AG08396 (cell line): ENCODE measurements at places on chromosomes 12 and 14.

- peak; percentile 51 for DNase-seq
These were observed 45.4 kb downstream of the DCAF5 start for GRCh38 chr14:69107407-69108003.

DNA sequence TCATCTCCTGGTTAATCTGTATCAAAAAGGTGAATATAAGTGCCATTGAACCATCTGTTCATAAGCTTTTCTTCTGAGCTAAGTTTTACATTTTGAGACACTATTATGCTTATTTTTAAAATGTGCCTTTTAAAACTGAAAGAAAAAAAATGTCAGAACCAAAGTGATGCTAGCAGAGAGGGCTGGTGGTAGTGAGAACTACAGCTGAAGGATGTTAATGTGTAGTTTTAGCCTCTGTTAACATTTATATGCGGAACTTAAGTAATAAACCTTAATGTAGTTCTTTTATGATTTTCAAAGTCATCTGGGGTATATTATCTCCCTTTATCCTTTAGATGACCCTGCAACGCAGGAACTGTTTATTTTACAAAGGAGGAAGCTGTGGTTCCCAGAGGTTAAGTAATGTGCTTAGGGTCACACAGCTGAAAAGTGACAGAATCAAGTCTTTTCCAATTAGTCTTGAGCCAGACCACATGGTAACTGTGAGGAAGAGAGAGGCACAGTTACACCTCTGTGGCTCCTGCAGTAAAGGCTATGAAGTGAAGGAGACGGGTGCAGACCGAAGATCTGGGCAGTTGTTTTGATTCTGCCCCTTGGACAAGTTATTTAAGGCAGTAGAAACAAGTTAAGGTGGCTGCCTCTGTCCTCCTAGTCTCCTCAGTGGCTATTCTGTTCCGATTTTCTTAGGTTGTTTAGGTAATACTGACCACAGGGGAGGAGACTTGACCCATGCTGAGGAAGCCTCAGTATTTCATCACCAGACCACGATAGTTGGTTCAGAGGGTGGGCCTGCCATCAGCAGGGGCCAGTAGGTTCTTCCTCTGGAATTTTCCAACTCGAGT is 23.9 kb downstream of the GNG2 start:
- DNase-seq = no peak

DNA sequence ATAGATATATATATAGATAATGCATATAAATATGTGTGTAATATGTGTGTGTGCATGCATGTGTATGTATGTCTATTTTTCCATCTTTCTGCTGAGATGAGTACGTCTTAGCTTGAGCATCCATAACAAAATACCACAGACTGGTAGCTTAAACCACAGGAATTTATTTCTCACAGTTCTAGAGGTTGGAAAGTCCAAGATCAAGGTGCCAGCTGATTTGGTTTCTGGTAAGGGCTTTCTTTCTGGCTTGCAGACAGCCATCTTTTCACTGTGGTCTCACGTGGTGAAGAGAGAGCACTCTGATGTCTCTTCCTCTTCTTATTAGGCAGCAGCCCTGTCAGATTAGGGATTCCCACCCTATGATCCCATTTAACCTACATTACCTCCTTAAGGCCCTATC is 47.3 kb downstream of the ACSM4 start:
- DNase-seq = no peak

DNA sequence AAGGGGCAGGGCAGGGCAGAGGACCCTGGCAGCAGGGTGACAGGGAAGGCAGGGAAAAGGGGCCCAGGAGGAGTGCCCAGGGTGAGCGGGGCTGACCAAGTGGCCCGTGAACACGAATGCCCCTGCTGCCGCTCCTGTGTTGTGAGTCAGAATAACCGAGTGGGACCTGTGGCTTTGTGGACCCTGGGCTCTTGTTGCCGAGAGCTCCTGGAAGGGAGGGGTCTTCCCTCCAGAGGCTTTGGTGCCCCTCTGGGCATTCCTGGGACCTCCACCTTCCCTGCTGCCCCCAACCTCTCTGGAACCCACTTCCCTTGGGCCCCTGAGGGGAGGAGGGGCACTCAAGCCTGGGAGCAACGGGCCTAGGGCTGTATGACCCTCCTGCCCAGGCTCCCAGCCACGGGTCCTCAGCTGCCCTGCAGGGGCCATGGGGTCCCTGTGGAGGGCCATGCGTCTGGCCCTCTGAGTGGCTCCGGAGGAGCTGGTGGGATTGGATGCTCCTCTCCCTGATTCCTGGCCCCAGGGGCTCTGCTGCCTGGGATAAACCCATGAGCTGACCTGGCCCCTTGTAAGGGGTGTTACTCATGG is 319.4 kb downstream of the TMEM121 start:
- no peak for DNase-seq

DNA sequence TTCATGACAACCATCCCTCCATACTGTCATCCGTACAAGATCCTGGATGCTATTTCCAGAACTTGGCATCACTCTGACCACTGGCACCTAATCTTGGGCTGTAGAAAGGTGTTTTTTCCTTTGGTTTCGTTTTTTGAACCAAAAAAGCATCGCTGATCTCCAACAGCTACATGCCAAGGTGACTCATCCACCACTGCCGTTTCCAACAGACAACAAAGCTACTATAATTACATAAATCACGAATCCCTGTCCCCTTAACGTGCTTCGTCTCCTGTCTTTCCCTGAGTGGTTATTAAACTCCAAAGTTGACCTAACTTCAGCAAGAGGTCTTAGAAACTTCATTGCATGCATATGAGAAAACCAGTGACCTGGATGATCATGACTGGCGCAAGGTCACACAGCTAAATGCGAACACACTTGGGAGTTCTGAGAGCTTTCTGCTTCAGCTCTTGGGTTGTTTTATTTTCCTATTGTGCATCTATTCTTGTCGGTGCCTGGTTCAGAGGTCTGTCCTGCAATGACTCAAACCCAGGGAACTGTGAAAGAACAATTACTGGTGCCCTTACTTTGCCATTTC is 99.9 kb downstream of the PPM1H start:
- peak; percentile 27 for DNase-seq

DNA sequence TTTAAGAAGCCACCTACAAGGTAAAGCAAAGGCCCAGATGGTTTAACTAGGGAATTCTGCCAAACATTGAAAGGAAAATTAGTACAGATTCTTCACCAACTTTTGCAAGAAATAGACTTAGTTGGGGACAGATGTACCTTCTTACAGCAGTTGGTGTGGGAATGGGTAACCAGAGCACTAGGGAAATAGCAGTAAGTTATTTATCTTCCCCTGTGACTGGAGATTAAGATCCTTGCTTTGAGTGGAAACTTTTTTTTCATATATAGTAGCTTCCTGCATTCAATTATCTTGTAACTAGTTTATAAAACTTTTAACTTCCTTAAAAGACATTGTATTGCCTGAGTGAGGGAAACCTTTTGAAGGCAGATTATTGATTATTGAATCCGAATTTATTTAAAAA is 44.2 kb downstream of the ARID2 start:
- no peak for DNase-seq

- no peak for DNase-seq
These were observed 8.4 kb upstream of the PIANP start for GRCh38 chr12:6708960-6709394.

GRCh38 chr14:103558071-103558882 is 4.2 kb downstream of the BAG5 start:
- peak; percentile 72 for DNase-seq

DNA sequence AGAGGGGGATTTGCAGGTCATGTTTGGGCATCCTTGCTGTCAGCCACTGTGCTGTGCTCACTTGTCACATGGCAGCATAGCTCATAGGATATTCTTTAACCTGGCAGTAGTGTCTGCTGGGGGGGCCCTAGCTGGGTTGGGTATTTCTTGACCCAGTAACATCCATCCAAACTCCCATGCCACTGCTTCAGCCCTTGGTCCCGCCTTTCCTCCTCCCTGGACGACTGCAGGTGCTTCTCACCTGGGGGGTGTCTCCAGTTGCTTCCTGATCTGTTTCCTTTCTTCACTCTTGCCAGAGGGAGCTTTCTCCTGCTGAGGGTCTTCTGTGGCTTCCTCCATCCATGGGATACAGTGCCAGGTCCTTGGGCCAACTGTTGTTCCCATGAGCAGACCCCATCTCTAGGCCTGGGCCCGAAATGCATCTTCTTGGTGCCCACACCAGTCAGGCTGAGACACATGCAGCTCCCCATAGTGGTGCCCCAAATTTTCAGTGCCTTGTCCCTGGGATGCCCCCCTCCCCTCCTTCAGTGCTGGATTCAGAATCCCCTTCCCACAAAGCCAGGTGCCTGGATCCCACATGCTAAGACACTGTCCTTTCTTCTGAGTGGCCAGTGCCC is 20.5 kb downstream of the C14orf132 start:
- no peak for DNase-seq

DNA sequence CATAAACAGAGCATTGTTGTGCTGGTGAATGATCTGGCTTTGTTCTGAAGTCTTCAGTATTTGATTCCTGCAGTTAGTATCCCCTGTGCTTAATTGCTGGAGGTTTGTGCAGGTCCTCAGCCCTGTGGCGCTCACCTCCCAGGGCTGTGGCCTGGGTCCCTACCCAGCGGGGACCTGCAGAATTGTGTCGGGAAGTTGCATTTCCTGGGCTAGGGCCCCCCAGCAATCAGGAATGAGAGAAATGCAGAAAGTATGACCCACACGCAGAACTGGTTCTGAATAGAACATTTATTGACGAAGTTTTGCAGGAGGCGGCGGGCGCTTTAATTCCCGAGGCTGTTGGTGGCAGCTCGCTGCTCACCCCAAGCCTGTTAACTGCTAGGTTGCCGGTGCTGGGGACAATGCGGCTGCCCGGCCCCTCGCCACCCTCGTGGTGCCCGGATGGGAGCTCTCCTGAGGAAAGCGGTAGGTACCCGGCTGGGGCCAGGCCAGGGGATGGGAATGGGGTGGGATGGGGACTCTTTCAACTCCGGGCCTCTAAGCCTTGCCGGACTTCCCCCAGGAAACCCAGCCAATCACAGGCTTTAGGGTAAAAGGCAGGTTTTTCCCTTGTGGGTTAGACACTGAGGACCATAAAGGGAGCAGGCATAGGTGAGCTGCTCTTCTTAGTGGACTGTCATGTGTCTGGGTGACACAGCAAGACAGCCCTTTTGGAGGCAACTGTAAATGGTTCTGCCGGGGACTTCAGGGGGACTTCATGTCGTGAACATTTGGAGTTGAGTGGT is 11.6 kb downstream of the PLEKHG3 start:
- DNase-seq = no peak

DNA sequence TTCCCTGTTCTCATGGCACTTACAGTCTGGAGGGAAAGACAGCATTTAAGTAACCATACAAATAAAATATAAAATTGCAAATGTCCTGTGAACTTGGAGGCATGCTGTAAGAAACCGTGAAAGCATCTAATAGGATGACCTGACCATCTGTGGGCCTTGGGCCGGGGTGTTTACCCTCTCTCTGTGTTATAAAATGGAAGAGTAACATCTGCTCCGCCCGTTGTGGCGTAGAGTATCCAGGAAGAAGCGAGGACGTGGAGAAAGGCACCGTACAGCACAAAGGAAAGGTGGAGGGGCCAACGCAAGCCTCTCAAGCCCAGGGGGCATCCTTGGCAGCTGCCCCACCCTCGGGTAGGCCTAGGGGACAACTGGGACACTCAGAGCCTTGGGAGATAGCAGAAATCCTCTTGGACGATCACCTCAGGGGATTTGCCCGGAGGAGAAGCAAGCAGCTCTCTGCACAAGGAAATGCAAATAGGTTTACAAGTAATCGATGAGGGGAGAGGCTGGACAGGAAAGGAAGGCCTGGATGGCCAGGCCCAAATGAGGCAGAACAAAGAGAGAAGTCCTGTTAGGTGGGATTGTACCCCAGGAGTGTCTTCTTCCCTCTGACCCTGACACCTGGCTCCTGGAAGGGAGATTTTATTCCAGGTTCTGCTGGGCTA is 26.2 kb downstream of the VSX2 start:
- no peak for DNase-seq

- DNase-seq = no peak
These were observed 13.9 kb downstream of the FBXO34 start for GRCh38 chr14:55285048-55285652.

DNA sequence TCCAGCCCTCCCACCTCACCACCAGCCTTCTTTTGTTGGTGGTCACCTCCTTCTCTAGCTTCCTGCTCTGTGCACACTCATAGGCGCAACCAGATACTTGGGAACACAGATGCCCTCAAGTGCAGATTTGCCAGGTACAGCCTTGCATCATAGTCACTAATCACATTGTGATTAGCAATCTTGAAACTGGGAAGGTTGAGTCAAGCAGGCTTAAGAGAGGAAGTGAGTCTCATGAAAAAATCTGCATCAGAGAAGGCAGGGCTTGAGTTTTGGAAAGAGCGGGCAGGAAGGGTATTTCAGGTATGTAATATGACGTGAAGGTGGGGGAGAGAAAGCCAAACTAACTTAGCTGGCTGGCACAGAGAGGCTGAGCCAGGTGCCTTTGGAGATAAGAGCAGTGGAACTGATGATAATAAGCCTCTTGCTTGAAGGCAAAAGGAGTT is 2.7 kb upstream of the RABGGTA start:
- DNase-seq = no peak

- no peak for DNase-seq
These were observed 61.1 kb downstream of the TESC start for GRCh38 chr12:117038023-117038680.

- no peak for DNase-seq
These were observed 236.6 kb downstream of the SEC23A start for GRCh38 chr14:38866461-38866860.

DNA sequence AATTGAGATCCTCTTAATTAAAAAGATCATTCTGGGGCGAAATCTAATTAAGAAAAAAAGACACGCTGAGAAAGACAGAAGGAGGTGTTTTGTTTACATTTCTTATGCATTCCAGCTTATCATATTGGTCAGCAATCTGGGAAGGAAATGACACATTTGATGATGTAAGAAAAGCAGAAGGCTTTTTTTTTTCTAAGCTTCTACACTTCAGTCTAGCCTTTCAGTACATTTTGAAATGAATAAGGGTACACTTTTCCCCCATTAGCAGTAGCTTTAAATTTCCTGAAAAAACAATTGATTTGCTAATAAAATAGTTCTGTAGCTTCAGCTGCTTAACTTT is 5.9 kb upstream of the GSC start:
- DNase-seq = no peak

GRCh38 chr12:122374707-122375106 is 47.8 kb downstream of the CLIP1 start:
- DNase-seq = no peak

GRCh38 chr12:83769151-83769550 is 1082.4 kb downstream of the TMTC2 start:
- DNase-seq = no peak

- no peak for DNase-seq
These were observed 47.3 kb upstream of the TMED10 start for GRCh38 chr14:75223664-75224154.

GRCh38 chr14:32102968-32103367 is 25.9 kb downstream of the ARHGAP5 start:
- no peak for DNase-seq

- no peak for DNase-seq
These were observed 3.3 kb upstream of the C14orf93 start for GRCh38 chr14:23013054-23013748.

- DNase-seq = no peak
These were observed 352.7 kb upstream of the NAV3 start for GRCh38 chr12:77477907-77478533.

DNA sequence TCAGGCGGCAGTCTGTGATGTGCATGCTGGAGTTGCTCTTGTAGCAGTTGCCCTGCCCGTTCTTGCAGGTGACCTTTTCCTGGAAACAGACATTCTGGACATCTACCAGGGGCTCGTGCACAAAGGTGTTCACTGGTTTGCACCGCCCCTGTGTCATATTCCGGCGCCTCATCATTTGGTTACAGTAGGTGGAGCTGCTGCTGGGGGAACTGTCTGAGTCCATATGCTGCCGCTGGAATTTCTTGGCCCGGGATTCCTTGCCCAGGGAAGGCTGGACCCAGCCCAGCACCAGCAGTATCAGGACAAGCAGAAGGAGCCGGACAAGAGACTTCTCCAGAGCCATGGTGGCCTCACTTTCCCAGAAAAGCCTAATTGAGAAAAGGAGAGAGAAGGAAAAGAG is 918 bp downstream of the RNASE1 start:
- DNase-seq = no peak
